ENCODE measurements at places on chromosomes 2 and 18. TPM values are rescaled to one million over a fixed set of nuclear protein-coding genes. Genes with fewer than 3 reads are reported as not detected.
A peak's percentile ranks its signal among the peaks of the same experiment; 100 is the strongest.

DNA sequence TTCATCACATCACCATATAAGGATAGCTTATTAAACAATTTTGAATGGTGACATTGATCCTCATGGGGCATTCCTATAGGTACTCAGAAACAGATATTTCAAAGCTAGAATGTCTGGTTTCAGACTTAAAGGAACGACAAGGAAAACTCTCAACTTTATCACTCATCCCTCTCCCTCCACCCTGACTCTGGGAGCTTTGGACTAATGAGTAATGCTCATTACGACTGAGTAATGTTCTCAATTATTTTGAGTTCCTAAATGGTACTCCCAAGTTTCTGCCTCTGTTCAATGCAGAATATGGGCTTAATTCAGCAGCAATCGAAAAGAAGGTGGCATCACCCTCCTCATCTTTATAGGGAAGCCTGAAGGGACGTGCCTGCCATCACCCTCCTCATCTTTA lies 43.4 kb downstream of the RFX8 start:
- H3K4me1 ChIP-seq, result no peaks in the 10 kb centered on the region
- H3K27ac ChIP-seq, result no peak overlapping the region
- H3K4me3 ChIP-seq, result no peak overlapping the region
- no peaks in the 10 kb centered on the region for H3K36me3 ChIP-seq
- no peak for DNase-seq

DNA sequence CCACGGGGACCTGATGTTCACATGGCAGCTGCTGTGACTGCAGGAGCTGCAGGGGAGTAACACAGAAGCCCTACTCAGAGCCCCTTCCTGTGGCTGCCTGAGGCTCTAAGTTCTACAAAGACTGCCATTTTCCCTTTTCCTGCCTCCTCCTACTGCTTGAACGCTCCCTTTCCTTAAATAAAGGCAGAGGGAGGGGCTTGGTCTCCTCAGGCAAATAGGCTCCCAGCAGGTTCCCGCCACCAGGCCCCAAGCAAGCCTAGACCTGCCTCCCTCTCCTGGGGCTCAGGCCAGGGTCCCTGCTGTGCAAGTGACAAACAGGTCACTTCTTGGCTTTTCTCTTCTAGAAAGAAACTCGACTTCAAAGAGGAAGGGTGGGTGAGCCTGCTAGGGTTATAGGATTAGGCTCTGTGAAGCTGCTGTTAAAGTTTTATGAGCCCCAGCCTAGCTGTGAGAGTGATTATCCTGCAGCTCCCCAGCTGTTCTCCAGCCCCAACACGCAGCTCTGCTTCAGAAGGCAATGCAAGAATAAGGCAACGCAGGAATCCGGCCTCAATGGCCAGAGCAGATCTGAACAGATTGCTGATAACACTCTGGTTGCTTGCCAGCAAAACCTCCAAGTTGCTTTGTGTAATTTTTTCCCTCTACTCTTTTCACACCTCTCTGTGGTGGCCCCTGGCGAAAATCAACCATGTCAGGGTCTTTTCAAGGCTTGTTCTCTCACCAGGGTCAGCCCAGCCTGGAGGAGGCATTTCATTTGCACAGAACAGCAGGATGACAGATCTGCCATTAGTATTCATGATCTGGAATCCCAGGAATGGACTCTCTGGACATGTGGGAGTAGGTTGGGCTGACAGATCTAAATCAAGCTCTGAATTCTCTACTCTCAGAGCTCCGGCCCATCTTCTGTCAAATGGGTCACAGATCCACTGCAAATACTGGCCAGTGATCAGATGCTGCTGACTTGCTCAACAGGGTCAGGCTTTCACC lies 71.3 kb downstream of the MRO start:
- DNase-seq, result no peak
- H3K27ac ChIP-seq, result no peak overlapping the region
- H3K4me1 ChIP-seq, result no peaks in the 10 kb centered on the region
- peaks cover 27% of the 10 kb centered on the region for H3K27me3 ChIP-seq
- no peak overlapping the region for H3K4me3 ChIP-seq

GRCh38 chr18:11654736-11655605 lies 34.1 kb upstream of the GNAL start:
- H3K4me1 ChIP-seq, result peaks cover 6% of the 10 kb centered on the region
- H3K27ac ChIP-seq, result no peak overlapping the region
- H3K27me3 ChIP-seq, result peaks cover 51% of the 10 kb centered on the region
- H3K4me3 ChIP-seq, result no peak overlapping the region

DNA sequence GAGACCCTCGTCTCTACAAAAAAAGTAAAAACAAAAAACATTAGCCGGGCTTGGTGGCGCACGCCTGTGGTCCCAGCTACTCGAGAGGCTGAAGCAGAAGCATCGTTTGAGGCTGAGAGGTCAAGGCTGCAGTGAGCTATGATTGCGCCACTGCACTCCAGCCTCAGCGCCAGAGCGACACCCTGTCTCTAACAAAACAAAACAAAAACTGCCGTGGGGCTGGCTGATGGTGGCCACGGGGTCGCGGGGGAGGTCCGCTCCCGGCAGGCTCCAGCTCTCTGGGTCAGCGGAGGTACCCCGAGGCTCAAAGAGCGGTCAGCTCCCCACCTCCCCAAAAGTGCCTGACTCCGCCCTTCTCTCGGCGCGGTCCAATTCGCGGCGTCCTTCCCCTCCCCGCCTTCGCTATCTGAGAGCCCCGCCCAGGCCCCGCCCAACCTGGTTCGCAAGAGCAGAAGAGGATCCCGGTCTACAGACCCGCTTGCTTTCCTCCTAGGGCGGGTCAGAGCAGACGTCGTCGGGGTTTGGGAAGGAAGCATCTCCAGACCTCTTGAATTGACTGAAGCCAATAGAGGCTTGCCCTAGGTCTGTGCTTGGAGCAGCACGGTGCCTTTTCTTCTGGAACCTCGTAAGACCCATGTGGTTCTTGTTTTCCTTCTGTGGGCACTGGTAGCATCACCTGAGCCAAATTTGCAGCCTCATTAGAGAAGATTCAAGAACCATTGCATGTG lies 7.8 kb downstream of the RAX start:
- H3K4me3 ChIP-seq, result peak overlapping the region; percentile 73
- peaks cover 39% of the 10 kb centered on the region for H3K4me1 ChIP-seq
- H3K27me3 ChIP-seq, result peaks cover 66% of the 10 kb centered on the region
- H3K27ac ChIP-seq, result no peak overlapping the region
- no peaks in the 10 kb centered on the region for H3K36me3 ChIP-seq

DNA sequence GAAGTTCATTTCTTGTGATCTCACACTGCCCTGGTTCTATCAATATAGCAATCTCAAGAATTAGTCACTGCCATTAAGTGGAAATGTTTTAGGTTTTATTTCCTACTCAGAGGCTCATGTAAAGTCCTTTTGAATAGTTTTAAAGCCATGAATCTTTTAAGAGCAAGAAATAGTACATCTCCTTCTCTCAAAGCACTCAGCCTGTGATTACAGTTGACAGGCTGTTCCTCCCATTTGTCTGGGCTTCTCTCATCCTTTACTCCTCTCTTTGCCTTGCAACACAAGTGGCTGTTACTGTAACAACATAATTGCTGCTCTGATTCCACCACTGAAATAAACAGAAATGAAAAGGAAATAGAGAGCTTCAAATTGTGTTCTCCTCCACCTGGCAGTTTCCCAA lies 18.4 kb downstream of the GRP start:
- peaks cover 11% of the 10 kb centered on the region for H3K27me3 ChIP-seq
- no peaks in the 10 kb centered on the region for H3K36me3 ChIP-seq
- H3K4me1 ChIP-seq, result no peaks in the 10 kb centered on the region
- no peak overlapping the region for H3K27ac ChIP-seq
- no peak for DNase-seq
- H3K4me3 ChIP-seq, result no peak overlapping the region

Gene ARHGAP28
- total RNA-seq, result not detected

GRCh38 chr2:169365029-169365480 lies 2.7 kb upstream of the LRP2 start:
- H3K4me1 ChIP-seq, result peaks cover 38% of the 10 kb centered on the region
- H3K4me3 ChIP-seq, result peak overlapping the region; percentile 88
- peaks cover 2% of the 10 kb centered on the region for H3K36me3 ChIP-seq

DNA sequence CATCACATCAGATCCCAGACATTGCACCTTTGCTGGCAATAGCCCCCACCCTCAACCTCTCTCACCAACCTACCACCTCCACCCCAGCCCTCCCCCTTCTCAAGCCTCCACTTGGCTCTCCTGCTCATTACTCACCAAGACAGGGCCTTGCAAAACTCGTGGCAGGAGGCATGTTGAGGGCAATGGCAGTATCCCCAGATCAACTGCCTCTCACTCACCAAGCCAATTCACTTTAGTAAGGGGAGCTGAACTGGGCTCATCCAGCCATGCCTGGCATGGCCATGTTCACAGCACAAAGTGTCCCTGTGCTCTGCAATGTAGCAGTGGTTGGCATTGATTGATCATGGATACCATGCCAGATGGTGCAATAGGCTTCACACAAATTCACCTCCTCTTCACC lies 46.3 kb upstream of the TEX51 start:
- no peaks in the 10 kb centered on the region for H3K36me3 ChIP-seq
- no peak for DNase-seq
- H3K4me1 ChIP-seq, result no peaks in the 10 kb centered on the region
- peaks cover 6% of the 10 kb centered on the region for H3K27me3 ChIP-seq
- H3K27ac ChIP-seq, result no peak overlapping the region
